ENCODE measurements at places on chromosomes 7 and 10. TPM values are rescaled to one million over a fixed set of nuclear protein-coding genes. Genes with fewer than 3 reads are reported as not detected.
A peak's percentile ranks its signal among the peaks of the same experiment; 100 is the strongest.

GRCh38 chr7:135391514-135391913 is 118.4 kb downstream of the CNOT4 start:
- no peak for DNase-seq

The INHBA gene
- polyA plus RNA-seq: 23.7 TPM

The RAPGEF5 gene
- polyA plus RNA-seq: 21.9 TPM

- DNase-seq: no peak
Measured at GRCh38 chr7:143255564-143255963, 7.7 kb upstream of the GSTK1 start.

The GATA3 gene
- polyA plus RNA-seq: not detected

GRCh38 chr10:60817398-60817805 is 39.1 kb downstream of the CDK1 start:
- peak; percentile 54 for DNase-seq

The CLDN4 gene
- polyA plus RNA-seq: 16.9 TPM

DNA sequence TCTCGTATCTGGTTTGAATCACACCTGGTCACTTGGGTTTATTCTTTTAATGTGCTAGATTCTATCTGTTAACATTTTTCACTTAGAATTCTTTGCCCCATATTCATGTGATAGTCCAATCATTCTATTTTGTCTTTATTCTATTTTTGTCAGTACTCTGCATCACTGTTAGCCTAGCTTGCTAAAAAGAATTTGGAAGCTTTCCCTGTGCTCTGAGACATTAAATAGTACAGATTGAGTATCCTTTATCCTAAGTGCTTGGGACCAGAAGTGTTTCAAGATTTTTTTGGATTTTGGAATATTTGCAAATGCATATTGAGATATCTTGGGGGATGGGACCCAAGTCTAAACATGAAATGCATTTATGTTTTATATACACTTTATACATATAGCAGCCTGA is 51.0 kb downstream of the RALA start:
- DNase-seq: no peak

The CYP2E1 gene
- 0.63 TPM for polyA plus RNA-seq

- DNase-seq: no peak
Measured at GRCh38 chr7:43124388-43124787, 11.9 kb downstream of the HECW1 start.

DNA sequence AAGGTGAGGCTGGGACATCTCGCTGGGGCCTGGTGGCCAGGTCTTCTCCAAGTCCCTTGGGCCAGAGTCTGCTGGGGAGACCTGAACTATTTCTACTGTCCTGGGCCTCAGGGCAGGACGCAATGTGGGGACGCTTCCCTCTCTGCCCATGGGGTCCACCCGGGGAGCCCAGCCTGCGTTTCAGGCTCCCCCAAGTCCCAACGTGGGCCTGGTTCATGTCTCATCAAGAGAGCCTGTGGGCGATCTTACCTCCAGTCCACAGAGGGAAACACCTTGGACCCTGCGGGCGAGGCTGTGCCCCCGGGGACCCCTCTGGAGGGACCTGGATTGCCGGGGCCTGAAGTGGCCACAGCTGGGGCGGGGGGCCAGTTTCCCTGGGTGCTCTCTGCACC is 91.7 kb downstream of the DNAJB6 start:
- DNase-seq: peak; percentile 74

- no peak for DNase-seq
Measured at GRCh38 chr7:105675934-105676371, 94.7 kb upstream of the EFCAB10 start.

The UCN3 gene
- not detected for polyA plus RNA-seq

DNA sequence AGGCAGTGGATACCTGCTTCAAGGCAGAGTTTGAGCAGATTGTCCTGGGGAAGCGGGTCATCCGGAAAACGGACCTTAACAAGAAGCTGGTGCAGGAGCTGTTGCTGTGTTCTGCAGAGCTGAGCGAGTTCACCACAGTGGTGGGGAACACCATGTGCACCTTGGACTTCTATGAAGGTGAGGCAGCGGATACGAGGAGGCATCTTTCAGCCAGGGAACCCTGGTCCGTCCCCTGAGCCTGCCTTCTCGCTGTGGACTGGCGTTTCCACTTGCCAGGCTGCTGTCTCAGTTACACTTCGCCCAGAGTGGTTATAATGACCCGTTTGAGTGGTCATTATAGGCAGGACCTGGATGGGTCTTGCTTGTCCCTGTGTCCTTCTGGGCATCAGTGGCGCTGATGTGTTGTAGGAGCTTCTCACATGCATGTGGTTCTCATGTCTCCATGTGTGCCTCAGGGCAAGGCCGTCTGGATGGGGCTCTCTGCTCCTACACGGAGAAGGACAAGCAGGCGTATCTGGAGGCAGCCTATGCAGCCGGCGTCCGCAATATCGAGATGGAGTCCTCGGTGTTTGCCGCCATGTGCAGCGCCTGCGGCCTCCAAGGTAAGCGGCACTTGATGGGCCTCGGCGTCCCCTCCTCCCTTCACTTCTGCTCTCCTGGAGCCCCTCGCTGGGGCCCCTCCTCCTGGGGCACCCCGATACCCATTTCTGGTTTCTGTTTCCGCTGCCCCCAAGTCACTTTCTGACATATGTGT is 18.0 kb downstream of the UPP1 start:
- no peak for DNase-seq

- no peak for DNase-seq
Measured at GRCh38 chr10:133422807-133423771, 1.3 kb downstream of the SPRN start.

The SYCE1 gene
- polyA plus RNA-seq: 1.1 TPM

The HMX2 gene
- not detected for polyA plus RNA-seq

GRCh38 chr10:62545160-62546066 is 171.2 kb downstream of the ZNF365 start:
- peak; percentile 53 for DNase-seq

The TMEM176A gene
- 3.7 TPM for polyA plus RNA-seq

The ACTL6B gene
- not detected for polyA plus RNA-seq

DNA sequence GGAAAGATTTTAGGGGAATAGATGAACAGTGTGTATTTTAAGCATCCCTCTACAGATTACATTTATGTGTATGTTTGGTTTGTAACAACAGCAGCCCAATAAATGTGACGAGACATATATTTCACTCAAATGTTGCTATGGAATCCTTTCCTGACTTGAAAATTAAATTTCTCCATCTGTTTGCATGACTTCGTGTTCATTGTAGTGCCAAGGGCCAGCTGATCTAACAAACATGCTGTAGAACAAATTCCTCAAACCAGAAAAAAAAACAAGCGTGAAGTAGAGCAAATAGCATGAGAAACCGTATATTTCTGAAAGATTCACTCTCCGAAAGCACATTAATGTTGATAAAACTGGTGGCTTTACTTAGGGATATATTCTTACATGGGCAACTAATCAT is 87.8 kb downstream of the NRCAM start:
- DNase-seq: no peak

DNA sequence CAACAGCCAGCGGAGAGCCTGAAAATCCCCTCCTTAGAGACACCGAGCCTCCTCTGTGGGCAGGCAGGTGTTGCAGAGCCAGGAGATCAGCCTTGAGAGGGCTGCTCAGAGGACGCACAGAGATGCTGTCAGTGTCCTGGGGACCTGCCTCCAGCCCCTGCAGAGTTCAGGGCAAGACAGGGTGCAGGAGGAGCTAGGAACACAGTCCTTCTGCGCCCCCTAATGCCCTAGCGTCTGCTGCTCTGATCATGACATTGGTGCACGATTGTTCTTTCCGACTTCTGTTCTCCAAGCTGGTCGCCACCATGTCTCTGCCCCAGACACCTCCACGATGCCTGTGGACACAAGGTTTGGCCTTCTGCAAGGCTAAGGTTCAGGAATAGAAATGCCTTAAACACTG is 613.7 kb upstream of the MKI67 start:
- DNase-seq: no peak

The STEAP4 gene
- 29.6 TPM for polyA plus RNA-seq

DNA sequence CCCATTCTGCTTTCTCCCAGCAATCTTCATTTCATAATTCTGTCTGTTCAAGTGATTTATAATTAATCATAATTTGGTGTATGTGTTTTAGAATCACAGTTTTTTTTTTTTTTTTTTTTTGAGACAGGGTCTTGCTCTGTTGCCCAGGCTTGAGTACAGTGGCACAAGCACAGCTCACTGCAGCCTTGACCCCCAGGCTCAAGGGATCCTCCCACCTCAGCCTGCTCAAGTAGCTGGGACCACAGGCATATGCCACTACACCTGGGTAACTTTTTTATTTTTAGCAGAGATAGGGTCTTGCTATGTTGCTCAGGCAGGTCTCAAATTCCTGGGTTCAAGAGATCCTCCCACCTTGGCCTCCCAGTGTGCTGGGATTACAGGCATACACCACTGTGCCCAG is 49.2 kb upstream of the PLA2G12B start:
- DNase-seq: no peak

- no peak for DNase-seq
Measured at GRCh38 chr7:120724448-120724847, 133.5 kb downstream of the TSPAN12 start.

GRCh38 chr7:22611758-22612079 is 111.7 kb upstream of the STEAP1B start:
- DNase-seq: no peak

The SCD gene
- polyA plus RNA-seq: 12.6 TPM

DNA sequence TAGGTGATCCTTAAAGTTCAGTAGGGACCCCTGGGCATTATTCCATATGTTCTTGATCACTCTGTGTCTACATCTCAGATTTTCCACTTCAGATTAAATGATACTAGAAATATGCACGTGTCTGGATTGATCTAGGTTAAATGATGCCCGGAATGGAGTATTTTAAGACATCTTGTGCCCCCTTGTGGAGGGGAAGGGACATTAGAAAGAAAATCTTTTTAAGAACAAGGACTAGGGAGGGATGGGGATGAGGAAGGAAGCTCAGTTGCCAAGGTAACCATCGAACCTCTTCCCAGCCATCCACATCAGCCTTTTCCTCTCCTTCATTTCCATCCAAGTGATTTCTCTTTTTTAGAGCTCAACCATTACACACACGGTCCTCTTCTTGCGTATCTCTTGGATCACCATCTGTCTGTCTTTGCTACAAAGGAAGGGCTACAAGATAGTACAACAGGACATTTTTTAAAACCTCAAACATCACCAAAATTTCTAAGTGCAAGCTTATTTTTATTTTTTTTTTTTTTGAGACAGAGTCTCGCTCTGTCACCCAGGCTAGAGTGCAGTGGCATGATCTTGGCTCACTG is 40.5 kb downstream of the PRSS2 start:
- DNase-seq: no peak

The LRRC18 gene
- polyA plus RNA-seq: not detected

The FGFBP3 gene
- polyA plus RNA-seq: 1.5 TPM

The CYP2C18 gene
- not detected for polyA plus RNA-seq

- no peak for DNase-seq
Measured at GRCh38 chr10:2885288-2886278, 181.8 kb upstream of the PFKP start.

The SLIT1 gene
- polyA plus RNA-seq: 0.13 TPM

- no peak for DNase-seq
Measured at GRCh38 chr7:158821171-158822031, 7.9 kb downstream of the ESYT2 start.

- no peak for DNase-seq
Measured at GRCh38 chr7:96305915-96306314, 16.0 kb downstream of the SLC25A13 start.

The ADK gene
- 17.8 TPM for polyA plus RNA-seq

The OR9A2 gene
- polyA plus RNA-seq: not detected

DNA sequence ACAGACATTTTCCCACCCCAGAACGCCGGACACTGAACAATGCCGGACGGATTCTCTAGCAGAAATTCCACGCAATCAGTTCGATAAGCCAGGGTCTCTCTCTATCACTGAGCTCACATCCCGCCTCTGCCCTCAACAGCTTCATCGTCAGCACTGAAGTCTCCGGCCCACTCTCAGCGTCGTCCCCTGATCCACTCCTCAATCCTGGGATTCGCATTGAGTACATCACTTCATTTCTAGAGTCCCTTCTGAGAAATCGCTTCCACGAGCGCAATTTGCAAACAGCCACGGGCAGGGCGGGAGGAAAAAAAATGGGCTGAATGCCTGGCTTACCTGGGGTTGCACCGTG is 365 bp downstream of the YME1L1 start:
- DNase-seq: no peak

- DNase-seq: no peak
Measured at GRCh38 chr7:24826662-24827020, 69.4 kb upstream of the GSDME start.

DNA sequence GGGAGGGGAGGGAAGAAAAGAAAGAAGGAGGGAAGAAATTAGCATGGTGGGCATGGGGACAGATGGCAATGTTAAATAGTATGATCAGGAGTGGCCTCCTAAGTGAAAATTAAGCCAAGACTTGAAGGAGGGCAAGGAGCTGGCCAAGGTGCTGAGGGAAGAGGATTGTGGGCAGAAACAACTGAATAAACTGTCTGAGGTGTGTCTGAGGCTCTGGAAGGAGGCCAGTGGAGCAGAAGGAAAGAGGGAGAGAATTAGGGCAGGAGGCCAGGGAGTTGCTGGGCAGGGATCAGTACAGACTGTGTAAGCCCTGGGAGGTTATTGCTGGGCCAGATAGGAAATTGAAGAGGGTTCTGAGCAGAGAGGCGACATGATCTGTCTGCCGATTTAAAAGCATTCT is 40.6 kb upstream of the VKORC1L1 start:
- no peak for DNase-seq

GRCh38 chr7:97771576-97771975 is 39.7 kb downstream of the TAC1 start:
- no peak for DNase-seq

DNA sequence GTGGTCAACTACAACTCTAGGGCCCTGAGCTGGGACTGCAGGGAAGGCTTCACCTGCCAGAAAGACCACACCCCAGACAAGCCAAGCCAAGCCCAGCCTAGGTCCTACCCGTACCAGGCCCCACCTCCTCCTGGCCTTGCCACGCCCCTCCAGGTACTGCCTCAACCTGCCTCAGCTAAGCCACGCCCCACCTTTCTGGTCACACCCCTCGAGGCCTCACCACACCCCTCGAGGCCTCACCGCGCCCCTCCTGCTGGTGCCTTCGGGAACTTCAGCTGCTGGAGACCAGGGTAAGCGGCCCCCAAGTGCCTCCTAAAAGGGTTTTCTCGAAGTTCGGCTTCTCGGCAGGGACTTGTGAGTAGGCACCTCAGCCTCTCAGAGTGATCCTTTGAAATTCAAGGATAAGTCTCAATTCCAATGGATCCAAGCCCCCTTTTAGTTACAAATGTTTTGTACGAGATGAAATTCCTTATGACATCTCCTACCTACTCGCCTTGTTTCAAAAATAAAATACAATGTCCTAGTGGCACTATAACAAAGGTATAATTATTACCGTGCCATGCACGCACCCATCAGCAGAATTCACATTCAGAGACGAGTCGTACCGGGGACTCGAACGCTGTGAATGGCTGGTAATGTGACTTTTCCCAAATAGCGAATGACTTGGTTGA is 171.2 kb downstream of the ARHGAP21 start:
- DNase-seq: no peak

- no peak for DNase-seq
Measured at GRCh38 chr10:71023704-71024283, 135.4 kb upstream of the PCBD1 start.

DNA sequence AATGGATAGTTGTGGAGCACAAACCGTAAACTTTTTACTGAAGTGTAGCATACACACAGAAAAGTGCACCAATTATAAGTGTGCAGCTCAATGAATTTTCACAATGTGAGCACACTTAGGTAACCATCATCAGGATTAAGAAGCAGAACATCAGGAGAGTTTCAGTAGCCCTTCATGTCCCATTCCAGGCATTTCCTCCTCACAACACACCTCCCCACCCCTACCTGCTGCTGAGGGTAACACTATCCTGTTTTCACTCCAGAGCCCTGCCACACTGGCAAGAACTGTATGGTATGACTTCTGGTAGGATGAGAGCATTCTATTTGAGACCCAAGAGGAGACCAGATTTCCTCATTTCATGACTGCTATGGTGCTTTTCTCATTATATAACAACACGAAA is 166.5 kb downstream of the PPP1R3A start:
- no peak for DNase-seq

All from aorta (tissue), 5 donors.